ENCODE measurements at places on chromosomes 3 and 15.

DNA sequence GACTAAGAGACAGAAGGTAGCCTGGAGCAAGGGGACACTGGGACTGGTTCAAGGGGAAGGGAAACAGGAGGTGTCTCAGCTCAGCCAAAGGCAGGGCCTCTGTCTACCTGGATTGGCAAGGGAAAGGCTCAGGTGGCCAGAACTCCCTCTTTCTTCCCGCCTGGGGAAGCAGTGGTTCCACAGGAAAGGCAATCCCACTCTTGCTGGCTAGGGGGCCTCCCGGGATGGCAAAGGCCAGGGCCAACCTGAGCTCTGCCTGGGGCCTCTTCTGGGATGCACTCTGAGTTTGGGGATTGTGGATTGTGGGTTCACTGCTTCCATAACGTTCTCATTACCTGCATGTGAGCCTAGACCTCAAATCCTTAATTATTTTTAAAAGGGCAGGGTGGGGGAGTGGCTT, 13.0 kb upstream of the PARP6 start:
- no peak for DNase-seq
- H3K36me3 ChIP-seq: no peaks in the 10 kb centered on the region
- H3K4me1 ChIP-seq: no peaks in the 10 kb centered on the region

GRCh38 chr15:93980261-93980911, 251.0 kb upstream of the MCTP2 start:
- no peak overlapping the region for H3K4me3 ChIP-seq
- no peaks in the 10 kb centered on the region for H3K27me3 ChIP-seq
- H3K36me3 ChIP-seq: no peaks in the 10 kb centered on the region

DNA sequence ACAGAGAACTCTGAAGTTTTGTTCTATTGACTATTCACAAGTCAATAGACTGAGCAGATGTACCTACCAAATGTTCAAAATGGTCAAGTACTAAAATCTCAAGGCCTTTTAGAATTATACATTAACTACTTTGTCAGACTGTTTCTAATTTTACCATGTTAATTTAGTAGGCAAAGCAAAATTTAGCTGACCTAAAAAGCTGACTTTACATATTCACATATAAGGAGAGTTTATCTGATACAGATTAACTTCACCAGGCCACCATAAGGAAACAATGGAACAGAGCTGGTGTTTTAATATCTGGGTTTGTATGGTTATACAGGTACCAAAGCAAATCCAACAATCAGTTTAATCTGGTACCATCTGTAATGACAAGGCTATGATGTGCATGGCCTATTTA, 15.9 kb downstream of the GATM start:
- no peaks in the 10 kb centered on the region for H3K4me1 ChIP-seq
- peaks cover 3% of the 10 kb centered on the region for H3K36me3 ChIP-seq
- no peak overlapping the region for H3K27ac ChIP-seq
- H3K4me3 ChIP-seq: no peak overlapping the region

- no peak overlapping the region for H3K4me3 ChIP-seq
- no peak overlapping the region for H3K27ac ChIP-seq
- H3K27me3 ChIP-seq: no peaks in the 10 kb centered on the region
Observed at GRCh38 chr3:48018841-48019240, 2.6 kb upstream of the MAP4 start.

DNA sequence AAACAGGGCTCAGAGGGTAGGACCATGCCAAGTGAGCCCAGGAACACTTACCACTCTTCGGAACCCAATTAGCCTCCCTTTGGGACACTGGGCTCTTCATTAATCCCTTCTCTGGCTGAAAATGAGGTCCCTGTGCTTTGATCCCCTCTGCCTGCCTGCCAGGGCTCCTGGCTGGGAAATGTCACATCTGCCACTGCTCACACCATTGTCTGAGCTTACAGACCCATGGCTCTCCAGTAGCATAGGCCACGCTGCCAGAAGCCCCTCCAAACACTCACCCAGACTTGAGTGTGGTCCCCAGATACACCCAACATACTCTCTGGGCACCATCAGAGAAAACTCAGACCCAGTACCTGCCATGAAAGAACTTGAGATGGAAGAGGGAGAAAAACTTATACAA, 287.3 kb downstream of the XXYLT1 start:
- no peaks in the 10 kb centered on the region for H3K27me3 ChIP-seq
- no peak for DNase-seq
- H3K27ac ChIP-seq: no peak overlapping the region
- H3K4me1 ChIP-seq: peaks cover 5% of the 10 kb centered on the region
- H3K4me3 ChIP-seq: no peak overlapping the region
- no peaks in the 10 kb centered on the region for H3K36me3 ChIP-seq

GRCh38 chr3:11002371-11002807, 9.8 kb downstream of the SLC6A1 start:
- no peak overlapping the region for H3K4me3 ChIP-seq
- DNase-seq: no peak
- no peak overlapping the region for H3K27ac ChIP-seq
- H3K36me3 ChIP-seq: no peaks in the 10 kb centered on the region
- H3K4me1 ChIP-seq: peaks cover 7% of the 10 kb centered on the region

DNA sequence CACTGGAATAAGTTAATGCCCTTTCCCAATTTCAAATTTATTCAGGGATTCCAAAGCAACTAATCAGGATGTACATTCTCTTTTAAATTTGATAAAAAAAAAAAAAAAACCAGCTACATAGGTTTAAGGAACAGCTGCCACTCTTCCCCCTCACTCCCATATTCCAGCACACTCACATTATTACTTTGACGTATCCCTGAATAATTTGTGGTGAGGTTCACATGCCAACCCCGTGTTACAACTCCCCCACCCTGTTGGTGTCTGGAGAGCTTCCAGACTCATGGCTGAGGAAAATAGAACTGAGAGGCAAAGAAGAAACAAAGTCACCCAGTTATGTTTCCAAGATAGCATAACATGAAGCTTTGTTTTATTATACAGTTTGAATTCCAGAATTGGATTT, 300.5 kb upstream of the MME start:
- no peak overlapping the region for H3K4me3 ChIP-seq
- peaks cover 2% of the 10 kb centered on the region for H3K4me1 ChIP-seq
- no peaks in the 10 kb centered on the region for H3K36me3 ChIP-seq
- no peaks in the 10 kb centered on the region for H3K27me3 ChIP-seq
- H3K27ac ChIP-seq: no peak overlapping the region

DNA sequence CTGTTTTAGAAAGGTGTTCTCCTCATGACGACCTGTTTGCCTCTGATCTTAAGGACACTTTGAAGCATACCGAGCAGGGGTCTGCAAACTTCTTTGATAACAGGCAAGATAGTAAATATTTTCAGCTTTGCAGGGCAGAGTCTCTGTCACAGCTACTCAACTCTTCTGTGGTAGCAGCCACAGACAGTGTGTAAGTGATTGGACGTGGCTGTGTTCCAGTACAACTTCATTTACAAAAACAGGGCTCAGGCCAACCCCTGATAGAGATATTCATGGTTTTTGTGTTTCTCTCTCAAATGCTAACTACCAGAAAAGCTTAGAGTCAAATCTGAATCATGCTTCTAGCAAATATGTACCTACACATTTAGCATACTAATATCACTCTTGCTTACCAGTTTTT, 51.5 kb downstream of the TGFBR2 start:
- DNase-seq: no peak
- no peak overlapping the region for H3K27ac ChIP-seq
- H3K4me1 ChIP-seq: peaks cover 10% of the 10 kb centered on the region
- peaks cover 84% of the 10 kb centered on the region for H3K36me3 ChIP-seq
- no peaks in the 10 kb centered on the region for H3K27me3 ChIP-seq

DNA sequence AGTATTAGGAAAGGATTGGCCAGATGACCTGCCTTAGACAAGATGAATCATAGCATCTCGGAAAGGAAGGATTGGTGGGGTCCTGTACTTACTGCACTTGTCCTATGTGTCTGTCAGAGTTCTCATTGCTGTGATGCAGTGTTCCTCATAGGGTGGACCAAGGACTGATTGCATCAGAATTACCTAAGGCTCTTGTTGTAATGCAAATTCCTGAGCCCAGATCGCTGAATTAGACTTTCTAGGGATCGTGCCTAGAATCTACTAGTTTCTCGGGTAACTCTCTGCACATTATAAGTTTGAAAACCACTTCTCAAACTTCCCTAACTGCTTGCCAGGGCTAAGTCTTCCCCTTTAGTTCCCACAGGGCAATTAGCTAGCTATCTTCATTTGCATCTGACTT, 74.9 kb upstream of the SKOR1 start:
- H3K27me3 ChIP-seq: no peaks in the 10 kb centered on the region
- H3K4me3 ChIP-seq: no peak overlapping the region
- no peaks in the 10 kb centered on the region for H3K36me3 ChIP-seq
- H3K4me1 ChIP-seq: peaks cover 2% of the 10 kb centered on the region
- H3K27ac ChIP-seq: no peak overlapping the region

- H3K36me3 ChIP-seq: no peaks in the 10 kb centered on the region
- no peak overlapping the region for H3K4me3 ChIP-seq
- H3K27me3 ChIP-seq: no peaks in the 10 kb centered on the region
Observed at GRCh38 chr3:106518516-106518915, 649.7 kb upstream of the CBLB start.

GRCh38 chr3:182023843-182024242, 312.1 kb downstream of the SOX2 start:
- no peak overlapping the region for H3K27ac ChIP-seq
- no peaks in the 10 kb centered on the region for H3K36me3 ChIP-seq
- no peaks in the 10 kb centered on the region for H3K27me3 ChIP-seq

GRCh38 chr3:37054370-37054769, 61.1 kb downstream of the MLH1 start:
- no peaks in the 10 kb centered on the region for H3K4me1 ChIP-seq
- no peaks in the 10 kb centered on the region for H3K27me3 ChIP-seq
- H3K4me3 ChIP-seq: no peak overlapping the region
- no peak overlapping the region for H3K27ac ChIP-seq
- no peak for DNase-seq
- H3K36me3 ChIP-seq: peaks cover 95% of the 10 kb centered on the region

- H3K4me1 ChIP-seq: peaks cover 4% of the 10 kb centered on the region
- no peaks in the 10 kb centered on the region for H3K27me3 ChIP-seq
- no peak for DNase-seq
- no peak overlapping the region for H3K4me3 ChIP-seq
- H3K27ac ChIP-seq: no peak overlapping the region
Observed at GRCh38 chr3:63727233-63727632, 74.8 kb downstream of the SNTN start.

- no peak overlapping the region for H3K27ac ChIP-seq
- no peaks in the 10 kb centered on the region for H3K27me3 ChIP-seq
- H3K36me3 ChIP-seq: no peaks in the 10 kb centered on the region
- no peak for DNase-seq
- no peaks in the 10 kb centered on the region for H3K4me1 ChIP-seq
Observed at GRCh38 chr3:95717048-95717447, 1097.3 kb upstream of the EPHA6 start.

DNA sequence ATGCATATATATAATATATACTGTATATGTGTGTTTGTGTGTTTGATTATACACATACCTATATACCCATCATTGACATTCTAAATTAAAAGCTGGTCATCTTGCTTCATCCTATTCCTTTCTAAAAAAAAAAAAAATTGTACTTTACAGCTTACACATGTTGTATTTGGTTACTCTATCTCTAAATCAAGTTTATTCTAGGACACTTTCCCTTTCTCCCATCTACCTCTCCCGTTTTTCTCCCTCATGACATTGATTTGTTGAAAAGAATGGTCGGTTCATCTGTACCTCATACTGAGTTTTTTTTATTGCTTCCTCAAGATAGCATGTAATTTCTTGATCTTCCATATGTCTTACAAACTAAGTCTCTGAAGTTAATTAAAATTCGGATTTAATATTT, 26.9 kb downstream of the GABPB1 start:
- no peaks in the 10 kb centered on the region for H3K36me3 ChIP-seq
- H3K27me3 ChIP-seq: no peaks in the 10 kb centered on the region
- H3K4me3 ChIP-seq: no peak overlapping the region
- no peak overlapping the region for H3K27ac ChIP-seq

GRCh38 chr3:69463531-69463930, 77.6 kb upstream of the FRMD4B start:
- no peaks in the 10 kb centered on the region for H3K4me1 ChIP-seq
- no peak overlapping the region for H3K4me3 ChIP-seq
- no peaks in the 10 kb centered on the region for H3K36me3 ChIP-seq
- no peak overlapping the region for H3K27ac ChIP-seq
- DNase-seq: no peak
- H3K27me3 ChIP-seq: no peaks in the 10 kb centered on the region

DNA sequence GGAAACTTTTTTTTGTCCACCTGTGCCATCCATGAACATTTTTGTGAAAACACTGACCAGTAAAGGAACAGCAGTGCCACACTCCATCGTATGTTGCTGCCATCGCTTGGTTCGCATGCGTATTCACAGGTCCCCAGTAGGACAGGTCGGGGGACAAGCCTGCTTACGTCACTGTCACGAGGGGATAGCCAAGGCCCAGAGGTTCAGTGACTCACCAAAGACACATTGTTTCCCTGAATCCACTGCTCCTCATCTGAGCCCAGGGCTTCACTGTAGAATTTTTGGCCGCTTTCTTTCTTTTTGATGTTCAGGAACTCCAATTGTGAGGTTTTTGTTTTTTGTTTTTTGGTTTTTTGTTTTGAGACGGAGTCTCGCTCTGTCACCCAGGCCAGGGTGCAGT, 5.9 kb downstream of the ADPRH start:
- H3K4me1 ChIP-seq: no peaks in the 10 kb centered on the region
- no peaks in the 10 kb centered on the region for H3K27me3 ChIP-seq
- no peak for DNase-seq
- no peak overlapping the region for H3K27ac ChIP-seq

DNA sequence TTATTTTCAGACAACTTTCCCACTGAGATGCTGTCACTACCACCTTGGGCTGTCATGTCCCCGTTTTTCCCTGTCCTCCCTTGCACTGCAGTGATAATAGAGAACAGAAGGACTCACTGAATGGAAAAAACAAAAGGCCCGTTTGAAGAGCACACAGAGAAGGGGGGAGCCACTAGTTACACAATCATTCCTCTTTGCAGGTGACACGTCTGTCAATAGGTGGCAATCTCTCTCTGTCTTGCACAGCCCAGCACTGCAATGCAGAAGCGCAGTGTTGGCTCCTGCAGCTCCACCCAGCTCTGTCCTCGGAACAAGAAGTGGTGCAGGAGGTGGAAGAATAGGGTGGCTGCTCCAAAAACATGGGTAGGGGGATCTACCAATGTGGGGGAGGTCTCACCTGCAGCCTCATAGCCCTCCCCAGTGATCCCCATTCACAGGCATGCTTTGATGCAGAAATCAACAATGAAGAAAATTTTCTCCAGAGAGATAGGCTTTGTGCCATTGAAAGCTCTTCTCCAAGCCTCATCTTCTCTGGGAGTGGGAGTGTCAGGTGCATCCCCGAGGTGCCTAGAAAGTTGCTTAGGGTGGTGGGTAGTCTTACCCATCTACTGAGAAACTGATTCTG, 31.8 kb downstream of the FSTL1 start:
- DNase-seq: peak; percentile 41
- no peak overlapping the region for H3K4me3 ChIP-seq
- H3K36me3 ChIP-seq: peaks cover 12% of the 10 kb centered on the region
- no peaks in the 10 kb centered on the region for H3K27me3 ChIP-seq

Measured in neuronal stem cell (in vitro differentiated cells).